Astrocyte of the cerebellum (primary cell): ENCODE measurements at places on chromosomes 13 and 19.

DNA sequence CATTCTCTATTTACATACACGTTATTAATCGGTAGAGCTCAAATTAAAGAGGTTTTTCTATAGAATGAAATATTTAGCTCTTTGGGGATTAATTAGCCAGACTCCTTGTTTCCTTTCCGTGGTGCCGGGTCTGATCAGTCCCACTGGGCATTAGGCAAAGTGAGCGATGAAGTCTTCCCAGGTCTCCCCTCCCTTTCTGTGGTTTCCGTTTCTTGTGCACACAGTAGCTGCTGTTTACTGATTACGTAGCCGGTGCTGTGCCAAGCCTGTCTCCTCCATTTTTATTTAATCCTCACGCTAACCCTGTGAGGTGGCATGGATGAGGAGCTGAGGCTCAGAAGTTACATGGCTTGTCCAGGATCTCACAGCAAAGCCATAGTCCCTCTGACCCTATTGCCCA lies 9.0 kb downstream of the SLC25A15 start:
- no peak for DNase-seq

GRCh38 chr19:5170329-5170745 lies 170.3 kb downstream of the PTPRS start:
- DNase-seq = no peak

GRCh38 chr13:98105929-98106336 lies 37.0 kb upstream of the FARP1 start:
- no peak for DNase-seq

DNA sequence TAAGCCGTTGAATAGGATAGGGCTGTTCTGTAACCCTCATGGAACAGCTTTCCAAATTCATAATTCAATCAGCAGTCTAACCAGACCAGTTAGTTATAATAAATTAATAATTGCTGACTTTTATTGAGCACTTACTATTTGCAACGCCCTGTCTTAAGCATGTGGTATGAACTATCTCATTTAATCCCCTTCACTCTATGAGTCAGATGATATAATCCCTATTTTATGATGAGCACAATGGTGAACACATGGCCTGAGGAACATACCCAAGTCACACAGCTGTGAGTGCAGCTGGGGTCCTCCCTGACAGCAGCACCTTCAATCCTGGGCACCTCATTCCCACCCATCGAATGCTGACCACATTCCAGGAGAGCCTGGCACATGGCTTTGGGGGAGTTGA lies 28.0 kb upstream of the SACS start:
- no peak for DNase-seq

GRCh38 chr13:45852494-45852893 lies 941 bp upstream of the SIAH3 start:
- DNase-seq = no peak

GRCh38 chr19:34669305-34669704 lies 7.7 kb downstream of the SCGB2B2 start:
- no peak for DNase-seq

- DNase-seq = no peak
These were observed 198.6 kb downstream of the OXGR1 start for GRCh38 chr13:96795670-96796069.
